Left ventricle myocardium inferior (tissue), 1 donor: ENCODE measurements at places on chromosomes 12 and 14. TPM values are rescaled to one million over a fixed set of nuclear protein-coding genes. Genes with fewer than 3 reads are reported as not detected.

IL31 gene
- total RNA-seq, result not detected

HOXC4 gene
- total RNA-seq, result not detected

STAC3 gene
- total RNA-seq, result 0.69 TPM

SYT1 gene
- total RNA-seq, result 0.30 TPM

ISCU gene
- 560 TPM for total RNA-seq

IAPP gene
- total RNA-seq, result not detected

GRCh38 chr12:48980389-48980952 lies 2.3 kb downstream of the WNT1 start:
- DNase-seq, result no peak

DNA sequence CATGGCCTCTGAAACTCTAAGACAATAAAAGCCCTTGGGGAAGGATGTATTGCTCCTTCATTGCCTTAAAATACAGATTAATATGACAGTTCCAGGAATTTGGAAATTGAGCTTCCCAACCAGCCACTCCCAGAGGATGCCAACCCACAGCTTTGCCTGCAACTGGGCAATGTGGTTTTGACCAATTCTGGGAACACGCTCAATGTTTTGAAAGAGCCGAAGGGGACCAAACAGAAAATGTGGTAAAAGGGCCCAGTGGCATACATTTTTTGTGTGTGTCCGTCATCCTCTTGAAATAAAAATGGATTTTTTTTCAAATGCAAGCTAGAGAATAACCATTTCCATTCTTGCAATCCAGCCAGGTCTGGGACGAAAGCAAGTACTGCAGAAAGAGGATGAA lies 88.3 kb upstream of the PLEKHG7 start:
- DNase-seq, result no peak

DNA sequence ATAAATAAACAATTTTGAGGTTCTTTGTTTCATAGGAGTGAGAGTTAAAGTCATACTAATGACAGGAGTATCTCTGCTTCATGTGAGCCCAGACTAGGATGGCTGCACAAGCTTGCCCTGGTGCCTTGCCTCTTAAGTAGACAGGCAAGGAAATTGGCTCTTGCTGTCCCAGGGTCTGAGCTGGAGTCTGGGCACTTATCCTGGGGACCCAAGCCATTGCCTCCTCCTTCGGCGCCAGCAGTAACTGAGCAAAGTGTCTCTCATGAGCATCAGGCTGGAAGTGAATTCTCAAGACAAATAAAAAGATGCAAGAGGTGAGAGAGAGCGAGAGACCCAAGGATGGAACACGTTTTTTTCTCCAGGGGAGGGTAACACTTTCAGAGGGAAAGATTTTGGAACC lies 6.9 kb upstream of the FBXW8 start:
- DNase-seq, result no peak

- no peak for DNase-seq
These were observed 193.3 kb downstream of the PHETA1 start for GRCh38 chr12:111175396-111176094.

DNA sequence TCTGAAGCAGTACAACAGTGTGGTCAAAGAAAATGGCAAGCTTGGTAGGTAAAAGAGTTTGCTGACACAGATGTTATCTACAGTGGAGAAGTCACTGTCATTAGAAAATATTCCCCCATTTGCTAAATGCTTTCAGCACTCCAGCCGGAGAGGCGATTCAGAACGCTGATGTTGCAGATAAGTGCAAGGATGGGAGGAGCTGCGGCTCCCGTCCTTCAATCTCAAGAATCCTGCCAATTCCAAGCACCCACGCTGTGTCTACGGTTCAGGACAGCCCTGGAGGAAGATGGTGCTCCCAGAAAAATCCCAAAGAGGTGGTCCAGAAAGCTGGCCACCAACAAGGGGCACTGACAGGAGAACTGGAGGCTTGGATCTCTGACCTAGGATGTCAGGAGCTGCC lies 79.1 kb downstream of the ZFP36L1 start:
- DNase-seq, result no peak

DNA sequence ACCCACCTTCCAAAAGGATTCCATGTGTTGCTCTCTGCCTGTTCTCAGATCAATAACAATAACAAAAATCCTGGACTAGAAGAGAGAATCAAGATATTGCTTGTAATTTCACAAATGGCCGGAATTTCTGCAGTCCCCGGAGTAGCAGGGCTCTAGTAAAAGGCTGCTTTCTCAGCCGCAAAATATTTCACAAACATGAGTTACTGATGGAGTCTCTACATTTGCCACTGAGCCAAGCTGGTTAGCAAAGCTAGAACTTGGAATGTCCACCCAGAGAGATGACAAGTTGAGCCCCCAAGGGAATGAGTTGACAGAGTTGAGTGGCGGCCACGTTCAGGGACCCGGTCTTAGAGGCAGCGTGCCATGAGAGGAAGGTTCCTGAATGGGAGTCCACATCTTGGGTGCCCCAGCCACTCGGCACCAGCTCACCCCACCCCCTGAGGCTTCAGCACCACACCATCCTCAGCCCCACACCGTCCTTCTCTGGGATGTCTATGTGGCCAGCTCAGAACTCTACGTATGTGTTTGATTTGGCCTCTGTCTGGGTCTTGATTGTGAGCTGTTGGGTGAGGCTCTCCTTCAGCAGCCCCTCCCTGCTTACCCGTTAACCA lies 15.9 kb downstream of the FBLN5 start:
- no peak for DNase-seq

GRCh38 chr14:20112321-20112720 lies 1.8 kb downstream of the OR4K17 start:
- DNase-seq, result no peak

DNA sequence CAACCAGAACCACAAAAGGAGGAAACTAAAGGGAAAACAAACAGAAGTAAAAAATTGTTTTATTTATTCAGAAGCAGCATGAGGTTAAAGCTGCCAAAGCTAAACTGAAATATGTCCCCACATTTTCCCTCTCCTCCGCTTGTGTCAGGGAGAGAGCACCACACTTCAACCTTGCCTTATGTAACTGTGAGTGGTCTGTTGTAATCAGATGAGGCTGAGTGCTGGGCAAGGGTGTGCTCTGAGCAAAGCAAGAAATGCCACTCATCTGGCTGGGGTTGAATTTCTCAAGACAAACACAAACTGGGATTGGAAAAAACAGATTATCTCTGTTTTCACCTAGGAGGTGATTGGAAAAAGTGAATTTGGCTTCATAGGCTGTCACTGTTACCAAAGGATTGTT lies 12.2 kb downstream of the CAPZA3 start:
- DNase-seq, result no peak

DNA sequence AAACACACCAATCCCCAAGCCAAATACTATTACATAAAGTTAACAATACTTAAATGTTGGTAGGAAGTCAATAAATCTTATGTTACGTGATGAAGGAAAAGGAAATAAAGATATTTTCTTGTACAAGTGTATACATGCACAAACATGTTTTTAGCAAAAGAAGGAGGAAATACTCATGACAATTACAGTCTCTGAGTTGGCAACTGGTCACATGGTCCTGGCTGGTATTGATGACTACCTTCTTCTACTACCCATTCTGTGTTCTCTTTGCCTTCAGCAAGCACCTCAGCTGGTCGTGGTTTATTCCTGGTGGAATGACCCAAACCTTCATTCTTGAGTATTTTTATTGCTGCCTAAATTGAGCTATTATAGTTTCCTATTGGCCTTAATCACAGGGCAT lies 84.8 kb downstream of the PLBD1 start:
- DNase-seq, result no peak

DNA sequence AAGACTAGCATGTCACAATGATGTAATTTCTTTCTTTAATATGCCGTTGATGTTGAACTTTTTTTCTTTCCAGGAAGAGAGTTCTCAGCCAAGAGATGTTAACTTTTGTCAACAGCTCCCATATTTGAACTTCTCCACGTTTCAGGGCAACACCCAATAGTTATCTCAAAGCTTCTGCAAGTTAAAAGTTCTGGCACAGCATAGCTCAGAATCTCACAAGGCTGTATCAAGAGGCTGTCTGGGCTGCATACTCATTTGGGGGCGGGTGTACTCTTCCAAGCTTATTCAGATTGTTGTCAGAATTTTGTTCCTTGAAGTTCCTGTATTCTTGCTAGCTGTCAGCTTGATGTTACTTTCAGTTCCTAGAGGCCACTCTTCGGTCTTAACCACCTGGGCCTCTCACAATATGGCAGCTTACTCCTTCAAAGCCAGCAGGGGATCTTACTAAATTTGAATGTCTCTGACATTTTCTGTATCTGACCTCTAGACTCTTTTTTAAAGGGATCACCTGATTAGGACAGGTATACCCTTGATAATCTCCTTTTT lies 38.9 kb downstream of the KCNC2 start:
- no peak for DNase-seq

GRCh38 chr14:70045844-70046535 lies 142.8 kb downstream of the SLC8A3 start:
- DNase-seq, result peak; percentile 51

DNA sequence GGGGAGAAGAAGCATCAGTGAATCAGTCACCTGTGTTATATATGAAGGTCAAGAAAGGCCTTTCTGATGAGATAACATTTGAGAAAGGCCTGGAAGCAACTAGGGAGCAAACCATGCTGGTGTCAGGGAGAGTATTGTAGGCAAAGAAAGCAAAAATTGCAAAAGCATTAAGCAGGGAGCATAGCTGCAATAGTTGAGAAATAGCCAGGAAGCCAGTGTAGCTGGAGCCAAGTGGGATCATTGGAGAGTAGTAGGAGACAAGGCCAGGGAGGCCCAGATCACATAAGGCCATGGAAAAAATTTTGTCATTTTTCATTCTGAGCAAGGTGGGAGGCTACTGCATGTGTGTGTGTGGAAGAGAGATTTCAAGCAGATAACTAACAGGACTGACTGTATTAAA lies 18.8 kb upstream of the MAGOHB start:
- no peak for DNase-seq

GRCh38 chr14:95761436-95761835 lies 47.5 kb upstream of the TCL1A start:
- no peak for DNase-seq

DNA sequence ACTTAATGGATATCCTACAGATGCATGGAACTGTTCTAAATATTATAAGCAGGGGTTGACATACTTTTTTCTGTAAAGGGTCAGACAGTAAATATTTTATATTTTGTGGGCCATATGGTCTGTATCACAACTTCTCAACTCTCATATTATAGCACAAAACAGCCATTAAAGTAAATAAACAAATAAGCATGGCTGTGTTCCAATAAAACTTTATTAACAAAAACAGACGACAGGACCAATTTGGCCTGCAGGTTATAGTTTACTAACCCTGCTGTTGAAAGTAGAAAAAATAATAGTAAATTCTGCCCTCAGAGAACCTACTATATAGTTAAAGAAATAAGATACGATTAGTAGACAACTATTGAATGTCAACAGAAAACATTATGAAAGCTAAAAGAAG lies 17.5 kb downstream of the ATG2B start:
- DNase-seq, result no peak

- no peak for DNase-seq
These were observed 139.3 kb downstream of the BRMS1L start for GRCh38 chr14:35965400-35965799.
